Endothelial cell (in vitro differentiated cells): ENCODE measurements at places on chromosomes 2 and 18.
A peak's percentile ranks its signal among the peaks of the same experiment; 100 is the strongest.

DNA sequence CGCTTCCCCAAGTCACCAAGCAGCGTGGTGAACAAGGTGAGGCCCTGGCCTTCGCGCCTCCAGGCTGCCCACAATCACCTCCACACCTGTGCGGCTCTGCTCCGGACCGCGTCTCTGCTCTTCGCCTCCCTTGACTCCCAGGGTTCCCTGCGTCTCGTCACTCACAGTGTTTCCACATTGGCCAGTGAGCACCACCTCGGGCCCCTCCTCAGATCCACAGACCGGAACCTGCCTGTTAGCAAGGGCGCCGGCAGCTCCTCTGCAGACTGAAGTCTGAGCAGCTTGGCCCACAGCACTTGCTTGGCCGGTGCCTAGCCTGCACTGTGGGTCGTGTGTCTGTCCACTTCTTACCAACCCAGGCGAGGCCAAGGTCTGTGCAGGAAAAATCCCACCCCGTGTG is 155.3 kb upstream of the ALKAL2 start:
- DNase-seq = no peak

DNA sequence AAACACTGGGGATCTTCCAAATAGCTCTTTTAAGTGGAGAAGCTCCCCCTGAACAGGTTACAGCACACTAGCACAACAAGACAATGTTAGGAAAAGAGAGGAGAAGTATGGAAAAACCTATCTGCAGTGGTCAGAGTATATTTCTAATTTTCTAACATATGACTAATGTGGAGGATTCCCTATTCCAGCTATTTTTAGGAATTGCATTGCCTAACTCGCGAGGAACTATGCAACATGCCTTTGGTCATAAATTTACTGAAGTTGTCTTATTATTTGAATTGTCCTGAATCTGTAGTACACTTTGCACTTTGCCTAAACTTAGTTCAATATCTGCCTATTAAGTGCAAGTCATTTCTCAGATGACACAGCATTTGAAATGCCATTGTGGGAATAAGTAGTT is 381.4 kb downstream of the CCDC85A start:
- DNase-seq = no peak

GRCh38 chr18:73891572-73892421 is 255.8 kb downstream of the FBXO15 start:
- peak; percentile 24 for DNase-seq

DNA sequence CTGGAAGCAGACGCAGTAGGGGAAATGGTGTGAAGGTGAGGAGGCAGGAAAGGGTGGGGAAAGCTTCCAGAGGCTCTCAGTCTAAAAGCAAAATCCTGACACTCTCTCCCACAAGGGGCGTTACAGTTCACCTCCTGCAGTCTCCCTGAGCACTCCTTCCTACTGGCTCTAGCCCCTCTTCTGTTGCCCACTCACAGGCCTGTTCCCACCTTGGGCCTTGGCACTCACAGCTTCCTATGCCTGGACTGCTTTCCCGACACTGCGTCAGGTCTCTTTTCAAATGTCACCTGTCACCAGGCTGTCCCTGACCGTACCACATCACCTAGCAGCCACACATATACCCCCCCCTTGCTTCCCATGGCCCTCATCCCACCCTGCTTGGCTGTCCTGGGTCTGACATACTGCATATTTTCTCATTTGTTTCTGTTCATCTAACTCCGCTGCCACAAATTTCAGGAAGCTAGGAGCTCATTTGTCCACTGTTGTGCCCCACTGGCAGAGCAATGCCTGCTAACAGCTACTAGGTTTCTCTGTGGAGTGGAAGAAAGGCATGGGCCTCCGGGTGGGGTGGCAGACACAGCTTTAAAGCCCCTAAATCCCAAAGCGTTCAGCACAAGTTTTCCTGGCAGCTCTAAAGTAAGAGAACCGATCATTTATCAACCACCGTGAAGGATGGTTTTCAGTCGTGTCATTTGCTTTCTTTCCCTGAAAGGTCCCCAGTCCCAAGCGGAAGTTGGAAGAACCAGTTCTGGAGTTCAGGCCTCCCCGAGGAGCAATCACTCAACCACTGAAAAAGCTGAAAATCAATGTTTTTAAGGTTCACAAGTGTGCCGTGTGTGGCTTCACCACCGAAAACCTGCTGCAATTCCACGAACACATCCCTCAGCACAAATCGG is 118.8 kb downstream of the ZNF532 start:
- no peak for DNase-seq

DNA sequence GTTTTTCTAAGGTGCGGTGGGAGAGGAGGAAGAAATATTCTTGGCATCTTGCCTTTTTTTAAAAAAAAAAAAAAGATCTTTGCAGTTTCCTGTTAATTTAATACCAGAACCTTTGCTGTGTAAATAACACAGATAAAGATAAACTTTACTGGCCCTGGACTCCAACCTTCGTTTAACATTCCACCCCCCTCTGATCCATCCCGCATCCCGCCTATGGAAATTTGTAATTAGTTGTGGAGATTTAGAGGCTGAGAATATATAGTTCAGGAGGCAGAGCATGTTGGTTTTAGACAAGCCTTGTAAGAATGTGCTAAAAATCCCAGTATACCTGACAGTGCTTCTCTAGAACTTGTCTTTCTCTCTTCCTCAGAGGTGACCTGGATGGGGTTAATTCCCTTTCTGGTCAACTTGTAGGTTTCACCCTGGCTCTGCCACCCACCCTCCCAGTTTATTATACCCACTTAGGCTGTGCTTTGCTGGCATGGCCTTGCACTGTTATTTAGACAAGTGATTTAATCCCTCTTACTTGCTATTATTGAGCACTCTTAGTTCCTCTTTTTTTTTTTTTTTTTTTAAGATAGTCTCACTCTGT is 2.9 kb upstream of the C2orf72 start:
- no peak for DNase-seq

DNA sequence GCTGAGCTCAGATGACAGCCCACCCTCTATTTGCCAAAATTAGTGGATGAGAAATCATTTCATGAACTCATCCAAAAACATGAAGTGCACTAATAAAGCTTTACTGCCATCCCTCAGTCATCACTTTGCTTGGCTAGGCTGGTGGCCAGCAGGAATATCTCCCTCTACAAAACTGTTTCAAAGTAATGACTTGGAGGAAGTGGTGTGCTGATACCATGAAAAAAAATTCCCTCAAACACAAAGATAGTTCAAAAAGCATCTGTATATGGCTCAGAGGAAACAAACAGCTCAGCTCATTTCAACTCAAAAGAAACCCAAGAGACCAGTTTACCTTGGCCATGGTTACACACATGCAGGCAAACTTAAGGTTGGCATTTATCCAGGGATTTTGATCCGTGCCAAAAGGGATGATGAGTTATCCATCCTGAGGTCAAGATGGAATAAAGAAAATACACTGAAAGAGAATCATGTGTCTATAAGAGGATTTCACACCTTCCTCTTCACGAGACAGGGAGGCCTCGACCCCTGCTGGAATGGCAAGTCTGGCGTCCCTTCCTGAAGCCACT is 18.4 kb upstream of the WIPF1 start:
- DNase-seq = no peak

- no peak for DNase-seq
Observed at GRCh38 chr2:445896-446295, 158.0 kb upstream of the ALKAL2 start.

GRCh38 chr18:63148449-63149301 is 170.9 kb downstream of the BCL2 start:
- DNase-seq = no peak

GRCh38 chr2:109429567-109430328 is 184.0 kb downstream of the SEPTIN10 start:
- DNase-seq = no peak

- DNase-seq = no peak
Observed at GRCh38 chr18:69978732-69979715, 31.4 kb upstream of the CD226 start.

DNA sequence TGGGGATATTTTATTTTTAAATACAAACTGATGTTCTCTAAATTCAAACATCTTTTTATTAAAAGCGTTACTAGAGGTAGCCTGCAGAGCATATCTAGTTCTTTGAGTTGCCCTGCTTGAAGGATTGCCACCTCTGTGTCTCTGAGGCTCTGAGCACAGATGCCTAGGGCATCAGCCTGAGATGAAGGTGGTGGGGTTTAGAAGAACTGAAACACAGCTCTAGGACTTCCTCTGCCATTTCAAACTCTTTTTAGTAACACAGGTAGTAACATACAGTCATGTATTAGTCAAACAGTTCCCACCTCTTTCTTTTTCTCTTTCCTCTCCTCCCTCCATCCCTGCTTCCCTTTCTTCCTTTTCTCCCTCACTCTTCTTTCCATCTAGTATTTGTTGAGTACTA is 57.6 kb downstream of the TTC21B start:
- no peak for DNase-seq

- no peak for DNase-seq
Observed at GRCh38 chr2:9782197-9782719, 61.0 kb upstream of the TAF1B start.

- DNase-seq = no peak
Observed at GRCh38 chr2:215966274-215966673, 47.1 kb downstream of the MREG start.

DNA sequence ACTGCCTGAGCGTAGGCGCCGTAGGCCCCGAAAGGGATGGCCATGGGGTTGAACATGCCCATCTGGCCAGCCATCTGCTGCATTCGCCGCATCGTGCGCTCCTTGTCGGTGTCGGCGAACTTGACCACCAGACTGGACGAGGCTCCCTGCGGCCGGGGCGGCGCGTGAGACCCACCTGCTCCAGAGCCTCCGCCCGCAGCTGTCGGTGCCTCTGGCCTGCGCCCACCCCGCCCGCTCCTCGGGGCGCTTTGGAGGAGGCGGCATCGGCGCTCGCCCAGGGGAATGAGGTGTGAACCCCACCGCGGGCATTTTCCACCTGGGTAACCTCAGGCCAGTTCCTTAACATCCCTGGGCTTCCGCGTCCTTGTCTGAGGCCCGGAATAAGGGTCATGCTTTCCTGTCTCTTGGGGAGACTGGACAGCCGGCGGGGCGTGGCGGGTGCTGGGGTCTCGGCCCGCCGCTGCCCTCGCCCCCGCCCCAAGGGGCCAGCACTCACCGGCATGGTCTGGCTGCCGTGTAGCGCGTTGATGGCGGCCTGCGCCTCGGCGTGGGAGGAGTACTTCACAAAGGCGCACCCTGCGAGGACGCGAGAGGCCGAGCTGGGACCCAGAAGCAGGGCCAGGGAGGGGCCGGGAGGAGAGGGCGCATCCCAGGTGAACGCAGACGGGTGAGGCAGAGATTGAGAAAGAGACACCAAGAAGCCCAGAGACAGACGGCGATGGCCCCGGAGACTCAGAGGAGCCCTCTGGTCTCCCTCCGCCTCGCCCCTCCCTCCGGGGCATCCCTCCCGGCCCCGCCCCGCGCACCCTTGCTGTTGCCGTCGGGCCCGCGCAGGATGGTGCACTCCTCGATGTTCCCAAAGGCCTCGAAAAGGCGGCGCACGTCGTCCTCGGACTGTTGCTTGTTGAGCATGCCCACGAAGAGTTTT is 291.0 kb downstream of the CELF4 start:
- no peak for DNase-seq

DNA sequence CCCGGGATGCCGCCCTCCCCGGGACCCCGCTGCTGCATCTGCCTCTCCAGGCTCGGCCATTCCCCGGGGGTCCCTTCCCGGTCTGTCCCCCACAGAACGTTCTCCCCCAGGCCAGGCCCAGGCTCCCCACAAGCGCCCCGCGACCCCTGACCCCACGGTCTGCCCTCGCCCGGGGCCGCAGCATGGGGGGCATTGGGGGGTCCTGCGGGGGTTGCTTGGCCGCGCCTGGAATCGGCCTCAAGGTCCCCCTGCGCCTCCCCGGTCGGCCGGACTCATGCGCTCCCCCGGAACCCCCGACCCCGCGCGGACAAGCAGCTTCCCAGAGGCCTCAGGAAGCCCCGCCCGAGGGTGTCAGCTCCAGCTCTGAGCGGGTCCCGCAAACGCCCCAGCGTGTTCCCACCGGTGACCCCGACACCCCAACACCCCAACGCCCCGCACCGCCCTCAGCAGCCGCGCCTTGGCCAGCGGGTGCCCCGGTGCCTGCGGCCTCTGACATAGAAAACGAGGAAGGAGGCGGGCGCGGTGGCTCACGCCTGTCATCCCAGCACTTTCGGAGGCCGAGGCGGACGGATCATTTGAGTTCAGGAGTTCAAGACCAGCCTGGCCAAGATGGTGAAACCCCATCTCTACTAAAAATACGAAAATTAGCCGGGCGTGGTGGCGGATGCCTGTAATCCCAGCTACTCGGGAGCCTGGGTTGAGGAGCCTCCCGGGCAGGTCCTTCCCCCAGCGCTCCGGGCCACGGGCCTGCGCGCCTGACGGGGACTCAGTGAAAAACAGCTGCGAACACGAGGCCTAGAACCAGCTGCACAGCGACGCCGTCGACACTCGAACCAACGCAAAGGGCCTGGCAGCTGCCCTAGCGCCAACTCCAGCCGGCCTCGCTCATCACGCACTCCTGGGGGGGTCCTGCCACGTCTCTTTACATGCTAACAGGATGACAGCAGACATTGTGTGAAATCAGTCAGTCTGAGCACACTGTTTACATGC is 61.8 kb upstream of the CTDP1 start:
- DNase-seq = peak; percentile 9

DNA sequence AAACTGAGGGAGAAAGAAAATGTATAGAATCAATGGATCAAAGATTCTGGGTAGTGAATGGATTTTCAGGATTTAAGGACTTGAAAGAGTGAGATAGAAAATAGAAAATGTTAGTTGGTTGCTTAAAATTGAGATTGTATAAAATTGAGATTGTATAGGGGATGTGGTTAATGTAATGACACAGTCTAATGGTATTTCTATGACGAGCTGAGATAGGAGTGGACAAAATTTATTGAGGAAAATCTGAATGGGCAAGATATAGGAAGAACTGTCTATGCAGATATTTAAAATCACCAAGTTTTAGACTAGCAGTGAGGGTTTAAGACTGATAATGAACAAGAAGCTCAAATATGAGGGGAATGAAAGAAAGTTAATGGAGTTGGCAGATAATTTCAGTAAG is 406.6 kb downstream of the NYAP2 start:
- no peak for DNase-seq

DNA sequence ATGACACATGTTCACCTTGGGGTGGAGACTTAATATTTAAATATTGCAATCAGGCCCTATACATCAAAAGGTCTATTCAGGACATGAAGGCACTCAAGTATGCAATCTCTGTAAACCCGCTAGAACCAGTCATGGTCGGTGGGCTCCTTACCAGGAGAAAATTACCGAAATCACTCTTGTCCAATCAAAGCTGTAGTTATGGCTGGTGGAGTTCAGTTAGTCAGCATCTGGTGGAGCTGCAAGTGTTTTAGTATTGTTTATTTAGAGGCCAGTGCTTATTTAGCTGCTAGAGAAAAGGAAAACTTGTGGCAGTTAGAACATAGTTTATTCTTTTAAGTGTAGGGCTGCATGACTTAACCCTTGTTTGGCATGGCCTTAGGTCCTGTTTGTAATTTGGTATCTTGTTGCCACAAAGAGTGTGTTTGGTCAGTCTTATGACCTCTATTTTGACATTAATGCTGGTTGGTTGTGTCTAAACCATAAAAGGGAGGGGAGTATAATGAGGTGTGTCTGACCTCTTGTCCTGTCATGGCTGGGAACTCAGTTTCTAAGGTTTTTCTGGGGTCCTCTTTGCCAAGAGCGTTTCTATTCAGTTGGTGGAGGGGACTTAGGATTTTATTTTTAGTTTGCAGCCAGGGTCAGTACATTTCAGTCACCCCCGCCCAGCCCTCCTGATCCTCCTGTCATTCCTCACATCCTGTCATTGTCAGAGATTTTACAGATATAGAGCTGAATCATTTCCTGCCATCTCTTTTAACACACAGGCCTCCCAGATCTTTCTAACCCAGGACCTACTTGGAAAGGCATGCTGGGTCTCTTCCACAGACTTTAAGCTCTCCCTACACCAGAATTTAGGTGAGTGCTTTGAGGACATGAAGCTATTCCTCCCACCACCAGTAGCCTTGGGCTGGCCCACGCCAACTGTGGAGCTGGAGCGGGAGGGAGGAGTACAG is 108.1 kb downstream of the XRCC5 start:
- no peak for DNase-seq
